ENCODE measurements at places on chromosomes 13 and 19. TPM values are rescaled to one million over a fixed set of nuclear protein-coding genes. Genes with fewer than 3 reads are reported as not detected.

- H3K27me3 ChIP-seq: no peaks in the 10 kb centered on the region
- no peak overlapping the region for H3K4me3 ChIP-seq
- H3K36me3 ChIP-seq: peaks cover 5% of the 10 kb centered on the region
- peaks cover 28% of the 10 kb centered on the region for H3K4me1 ChIP-seq
- H3K27ac ChIP-seq: no peak overlapping the region
Observed at GRCh38 chr19:48989701-48990291, 3.3 kb downstream of the GYS1 start.

- no peaks in the 10 kb centered on the region for H3K27me3 ChIP-seq
- H3K27ac ChIP-seq: no peak overlapping the region
- no peaks in the 10 kb centered on the region for H3K4me1 ChIP-seq
- no peaks in the 10 kb centered on the region for H3K36me3 ChIP-seq
- DNase-seq: no peak
- no peak overlapping the region for H3K4me3 ChIP-seq
Observed at GRCh38 chr13:91154558-91155353, 192.7 kb upstream of the MIR17HG start.

DNA sequence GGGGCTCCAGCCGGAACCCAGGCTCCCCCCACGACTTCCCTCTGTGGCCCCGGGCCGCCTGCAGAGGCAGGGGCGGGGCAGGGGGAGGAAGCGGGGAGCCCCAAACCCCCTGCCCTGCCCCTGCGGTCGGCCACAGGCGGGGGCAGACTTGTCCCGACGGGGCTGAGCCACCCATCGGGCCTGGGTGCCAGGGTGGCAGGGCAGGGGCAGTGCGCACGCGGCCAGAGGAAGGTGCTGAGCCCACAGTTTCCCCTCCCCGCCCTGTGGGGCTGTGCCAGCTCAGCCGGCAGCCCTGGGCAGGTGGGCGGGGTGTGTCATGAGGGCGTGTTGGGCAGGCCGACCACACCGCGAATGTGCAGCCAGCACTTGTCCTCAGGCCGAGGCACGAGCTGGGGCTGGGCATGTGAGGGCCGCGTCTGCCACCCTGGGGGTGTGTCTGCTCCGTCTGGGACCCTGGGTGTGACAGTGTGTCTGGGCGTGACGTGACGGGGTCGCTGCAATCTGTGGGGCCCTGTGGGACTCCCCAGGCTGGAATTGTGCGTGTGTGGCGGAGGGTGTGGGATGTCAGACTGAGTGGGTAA is 17.7 kb downstream of the CCDC97 start:
- peak overlapping the region; percentile 76 for H3K27ac ChIP-seq
- H3K4me3 ChIP-seq: no peak overlapping the region
- peaks cover 69% of the 10 kb centered on the region for H3K4me1 ChIP-seq
- peaks cover 49% of the 10 kb centered on the region for H3K36me3 ChIP-seq
- peak; percentile 86 for DNase-seq

- H3K36me3 ChIP-seq: no peaks in the 10 kb centered on the region
- DNase-seq: no peak
- no peak overlapping the region for H3K4me3 ChIP-seq
- no peaks in the 10 kb centered on the region for H3K4me1 ChIP-seq
Observed at GRCh38 chr19:53112286-53112685, 9.1 kb upstream of the ZNF160 start.

The CYP2A7 gene
- total RNA-seq: not detected

Data from CD4-positive, alpha-beta memory T cell (primary cell).